ENCODE measurements at places on chromosomes 1 and 21.

GRCh38 chr1:225818229-225818628, 8.3 kb downstream of the EPHX1 start:
- no peak for DNase-seq

DNA sequence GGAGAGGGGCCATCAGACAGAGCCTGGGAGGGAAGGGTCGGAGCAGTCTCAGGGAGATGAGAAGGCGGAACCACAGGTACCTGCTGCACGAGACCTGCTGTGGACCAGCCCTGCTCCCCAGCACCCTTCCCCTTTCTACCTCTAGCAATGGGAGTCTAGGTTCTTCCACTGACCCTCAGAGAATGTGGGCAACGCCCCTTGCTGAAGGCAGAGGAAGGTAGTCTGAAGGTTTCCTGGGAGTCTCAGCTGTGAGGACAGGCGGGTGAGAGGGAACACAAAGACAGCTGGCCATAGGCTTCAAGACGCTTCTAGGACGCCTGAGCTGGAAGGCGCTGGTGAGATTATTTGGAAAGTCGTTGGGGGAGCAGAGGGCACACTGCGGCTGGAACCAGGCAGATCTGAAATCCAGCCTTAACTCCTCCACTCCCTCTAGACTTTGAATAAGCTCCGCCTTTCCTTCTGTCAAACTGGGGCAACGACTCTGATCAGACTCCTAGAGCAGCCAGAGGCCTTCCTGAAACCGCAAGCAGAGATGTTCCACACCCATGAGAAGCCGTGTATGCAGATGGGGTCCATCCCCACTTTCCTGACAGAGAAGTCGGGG, 18.1 kb downstream of the SLC45A3 start:
- DNase-seq = no peak

- DNase-seq = no peak
Observed at GRCh38 chr1:40239626-40240025, 8.1 kb upstream of the TMCO2 start.

DNA sequence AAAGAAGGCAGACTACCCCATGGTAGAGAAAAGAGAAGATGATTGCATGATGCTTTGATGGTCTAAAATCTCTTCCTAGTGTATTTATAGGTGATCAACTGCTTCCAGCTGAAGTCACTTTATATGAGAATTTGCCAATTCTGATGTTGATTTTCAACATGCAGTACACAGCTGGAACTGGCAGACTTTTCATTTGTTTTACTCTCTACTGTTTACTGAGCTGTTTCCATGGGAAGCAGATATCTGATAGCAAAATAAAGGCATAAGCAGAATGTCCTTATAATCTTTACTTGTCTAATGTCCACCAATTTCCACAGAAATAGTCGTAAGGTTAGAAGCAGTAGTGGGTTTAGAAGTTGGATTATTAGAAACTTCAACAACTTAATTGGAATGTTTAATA, 74.9 kb downstream of the SYDE2 start:
- no peak for DNase-seq

- no peak for DNase-seq
Observed at GRCh38 chr1:3650248-3651025, 534 bp upstream of the WRAP73 start.

DNA sequence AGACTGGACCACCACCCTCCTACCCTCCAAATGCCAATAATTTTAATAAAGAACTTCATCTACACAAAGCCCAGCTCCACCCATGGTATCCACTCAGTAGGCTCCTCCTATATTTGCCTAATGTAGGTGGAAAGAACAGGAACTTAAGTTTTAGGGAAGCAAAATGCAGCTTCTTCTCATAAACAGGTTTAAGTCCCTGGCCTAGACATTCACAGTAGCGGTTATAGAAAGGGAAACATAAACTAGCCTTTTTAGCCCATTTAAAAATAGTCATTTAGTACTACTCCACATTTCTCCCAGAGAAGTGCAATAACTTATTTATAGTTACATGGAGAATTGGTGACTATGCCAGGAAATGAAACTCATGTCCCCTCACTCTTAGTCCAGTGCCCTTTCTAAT, 56.6 kb upstream of the CPLANE2 start:
- no peak for DNase-seq

DNA sequence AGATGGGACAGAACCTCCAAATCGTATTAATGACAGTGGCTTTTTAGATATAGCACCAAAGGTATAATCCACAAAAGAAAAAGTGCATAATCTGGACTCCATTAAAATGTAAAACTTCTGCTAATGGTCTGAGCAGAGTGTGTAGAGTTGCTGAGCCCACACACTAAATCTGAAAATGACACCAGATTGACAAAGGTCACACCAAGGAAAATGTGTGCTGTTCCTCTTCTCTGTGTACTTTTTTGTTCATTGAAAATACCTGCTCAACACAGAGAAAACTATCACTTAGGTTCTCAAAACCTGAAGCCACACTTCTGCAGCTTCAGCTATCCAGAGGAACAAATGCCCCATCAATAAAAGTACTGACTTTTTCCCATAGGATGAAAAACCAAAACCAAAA, 146.2 kb downstream of the AK5 start:
- no peak for DNase-seq

DNA sequence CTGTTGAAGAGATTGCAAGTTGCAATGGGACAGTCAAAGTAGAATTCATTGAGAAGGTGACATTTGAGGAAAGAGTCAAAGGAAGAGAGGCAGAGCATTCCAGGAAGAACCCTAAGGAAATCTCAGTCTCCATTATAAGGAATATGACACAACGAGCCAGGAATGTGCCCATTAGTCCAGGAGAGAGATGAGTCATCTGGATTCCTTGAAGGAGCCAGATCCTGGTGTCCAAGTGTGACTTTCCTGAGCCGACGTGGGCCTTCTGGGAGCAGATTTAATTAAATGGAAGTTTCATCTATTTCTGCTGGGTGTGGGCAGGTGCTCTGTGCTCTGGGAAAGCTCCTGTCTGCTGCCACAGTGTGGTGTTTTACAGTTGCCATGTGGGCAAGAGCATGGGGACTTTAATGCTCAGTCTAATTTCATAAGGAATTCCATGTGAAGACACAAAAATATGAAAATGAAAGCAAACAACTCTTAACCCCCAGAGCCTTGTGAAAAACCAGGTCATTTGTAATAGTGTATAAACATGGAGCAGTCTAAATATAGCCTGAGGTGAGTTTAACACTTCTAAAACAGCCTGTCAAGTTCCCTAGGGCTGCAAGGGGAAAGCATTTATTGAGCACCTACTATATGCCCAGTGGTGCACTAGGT, 111.4 kb upstream of the ARTN start:
- no peak for DNase-seq

DNA sequence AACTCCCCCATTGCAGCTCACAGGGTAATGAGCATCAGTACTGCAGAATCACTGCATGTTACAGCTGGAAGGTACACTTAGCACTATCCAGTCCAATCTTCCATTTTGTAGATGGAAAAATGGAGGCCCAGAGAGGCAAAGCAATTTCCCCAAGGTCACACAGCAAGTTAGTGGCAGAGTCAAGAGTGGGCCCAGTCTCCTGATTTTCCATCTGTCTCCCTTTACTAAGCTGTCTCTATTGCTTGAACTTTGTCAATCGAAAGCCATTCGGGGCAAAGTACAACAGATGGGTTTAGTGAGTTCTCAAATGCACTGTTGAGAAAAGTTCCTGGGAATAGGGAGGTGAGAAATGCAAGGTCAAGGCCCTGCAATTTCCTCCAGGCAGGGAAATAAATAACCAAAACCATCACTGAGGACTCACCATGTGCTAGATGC, 50.4 kb upstream of the IFFO2 start:
- DNase-seq = no peak

DNA sequence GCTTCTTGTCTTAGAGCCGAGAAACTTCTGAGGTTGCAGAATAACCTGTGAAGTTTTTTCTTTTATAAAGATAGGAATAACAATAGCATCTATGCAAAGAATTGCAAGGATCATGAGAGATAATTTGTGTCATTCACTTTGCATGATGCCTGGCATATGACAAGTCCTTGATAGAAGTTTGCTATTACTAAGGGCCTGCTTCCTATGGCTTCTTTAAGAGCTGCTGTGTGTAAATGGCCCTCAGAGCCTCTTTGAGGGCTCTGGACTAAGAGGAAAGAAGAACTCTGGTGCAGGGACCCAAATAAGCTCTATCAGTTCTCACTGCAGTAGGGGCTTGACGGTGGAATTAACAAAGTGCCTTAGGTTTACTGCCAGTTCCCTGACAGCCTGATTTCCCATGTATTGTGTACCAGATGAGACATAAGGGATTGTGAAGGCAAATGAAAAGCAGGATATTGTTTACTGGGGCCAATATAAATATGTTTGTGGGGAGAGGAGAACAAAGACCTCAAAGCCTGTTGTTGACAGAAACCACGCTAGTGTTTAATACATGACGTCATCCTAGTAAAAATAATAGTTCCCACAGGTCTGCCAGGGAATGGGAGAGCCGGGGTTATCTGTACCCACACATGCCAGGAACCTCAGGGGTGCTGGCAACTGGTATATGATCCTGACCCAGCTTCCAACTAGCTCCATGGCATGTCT, 131.2 kb upstream of the UBE2U start:
- DNase-seq = no peak

DNA sequence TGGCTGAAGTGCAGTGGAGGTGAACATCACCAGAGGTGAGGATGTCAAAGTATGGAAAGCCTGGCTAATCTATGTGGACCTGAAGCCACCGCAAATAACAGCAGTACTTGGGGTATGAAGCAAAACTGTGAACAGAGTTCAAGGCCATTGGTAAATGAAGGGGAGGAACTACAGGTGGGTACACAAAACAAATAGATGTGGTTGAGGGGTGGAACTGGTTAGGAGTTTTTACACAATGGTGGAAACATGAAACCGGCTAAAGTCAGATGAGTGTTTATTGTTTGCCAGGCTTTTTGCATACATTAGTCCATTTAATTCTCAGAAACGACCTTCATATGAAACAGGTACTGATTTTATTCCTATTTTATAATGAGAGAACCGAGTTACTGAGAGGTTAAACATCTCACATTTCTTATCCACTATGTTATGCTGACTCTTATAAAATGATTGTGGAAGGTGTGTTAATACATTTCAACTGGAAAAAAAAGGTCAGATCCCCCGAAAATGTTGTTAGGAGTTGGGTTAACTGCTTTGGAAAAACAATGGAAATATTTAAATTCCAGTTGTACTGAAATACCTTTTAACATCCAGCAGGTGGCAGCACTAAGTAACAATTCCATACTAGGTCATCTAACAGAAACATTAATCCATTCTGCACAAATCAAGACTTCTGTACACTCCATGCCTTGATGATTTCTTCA, 44.3 kb upstream of the GTF2B start:
- no peak for DNase-seq

- no peak for DNase-seq
Observed at GRCh38 chr1:52569449-52570210, 16.7 kb upstream of the TUT4 start.

DNA sequence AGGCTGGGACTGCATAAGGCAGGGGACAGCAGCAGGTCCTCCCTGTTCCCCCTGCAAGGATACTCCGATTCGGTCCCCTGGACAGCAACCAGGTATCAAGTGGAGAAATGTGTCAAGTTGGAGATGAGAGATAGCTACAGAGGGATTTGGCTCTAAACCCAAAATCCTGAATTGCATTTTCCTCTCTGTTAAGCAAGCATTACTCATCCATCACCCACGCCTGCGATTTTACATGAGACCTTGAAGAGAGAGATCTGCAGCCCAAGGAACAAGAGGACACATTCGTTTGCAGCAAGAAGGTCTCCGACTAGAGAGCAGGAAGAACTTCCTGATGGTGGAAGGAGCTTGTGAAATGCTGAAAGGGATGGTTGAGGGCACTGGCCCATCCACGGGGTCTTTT, 21.9 kb downstream of the SYT2 start:
- no peak for DNase-seq

DNA sequence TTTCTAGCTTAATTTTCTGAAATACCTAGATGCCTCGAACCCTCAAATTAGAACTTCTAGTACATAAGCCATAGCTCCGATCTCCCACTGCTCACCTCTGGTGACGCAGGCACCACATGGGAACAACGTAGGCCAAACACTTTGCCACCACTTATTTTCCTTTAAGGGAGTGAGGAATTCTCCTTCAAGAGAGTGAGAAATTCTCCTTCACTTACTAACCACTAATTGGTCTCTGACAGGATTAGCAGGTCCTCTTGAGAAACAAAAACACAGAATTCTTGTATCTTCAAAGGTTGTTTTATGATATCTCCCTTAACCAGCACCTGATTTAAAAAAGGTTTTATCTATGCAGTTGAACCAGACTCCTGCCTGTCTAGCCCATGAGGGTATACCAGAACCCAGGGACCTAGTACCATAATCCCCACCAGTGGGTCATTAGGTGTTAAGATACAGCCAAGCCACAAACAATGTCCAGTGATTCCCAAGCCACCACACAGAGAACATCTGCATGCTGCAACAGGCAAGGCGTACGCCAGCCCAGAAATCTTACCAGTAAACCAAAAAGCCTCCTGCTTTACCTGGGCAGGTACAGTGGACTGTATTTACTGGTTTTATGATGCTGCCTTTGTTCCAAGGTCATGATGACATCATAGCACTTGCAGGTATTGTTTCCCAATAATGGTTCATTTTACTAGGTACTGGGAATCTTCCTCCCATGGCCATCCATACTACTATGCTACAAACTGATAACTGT, 20.3 kb upstream of the CXADR start:
- DNase-seq = no peak

DNA sequence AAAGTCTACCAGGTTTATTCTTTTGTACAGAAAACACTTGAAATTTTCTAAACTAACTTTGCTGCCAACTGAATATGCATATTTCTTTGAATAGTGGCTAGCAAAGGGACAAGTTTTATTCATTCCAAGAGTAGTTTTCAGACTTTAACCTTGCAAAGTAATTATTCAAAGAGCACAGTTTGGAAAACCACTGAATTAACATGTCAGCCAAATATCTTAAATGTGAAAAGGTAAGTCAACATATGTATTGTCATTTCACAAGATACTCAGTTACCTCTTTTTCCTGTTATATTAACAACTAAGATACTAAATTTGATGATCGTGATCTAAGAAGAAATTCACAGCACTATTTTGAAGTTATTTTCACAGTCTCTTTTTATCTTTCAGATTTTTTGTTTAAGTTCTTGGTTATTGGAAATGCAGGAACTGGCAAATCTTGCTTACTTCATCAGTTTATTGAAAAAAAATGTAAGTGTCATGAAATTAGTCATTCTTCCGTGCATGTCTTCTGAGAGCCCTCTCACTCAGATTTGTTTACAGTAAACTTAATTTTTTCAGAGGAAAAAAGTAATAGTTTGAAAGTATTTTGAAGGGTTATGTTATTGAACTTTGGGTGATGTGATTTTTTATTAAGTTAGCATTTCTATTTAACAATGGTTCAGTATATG, 15.3 kb downstream of the RAB4A start:
- DNase-seq = no peak

DNA sequence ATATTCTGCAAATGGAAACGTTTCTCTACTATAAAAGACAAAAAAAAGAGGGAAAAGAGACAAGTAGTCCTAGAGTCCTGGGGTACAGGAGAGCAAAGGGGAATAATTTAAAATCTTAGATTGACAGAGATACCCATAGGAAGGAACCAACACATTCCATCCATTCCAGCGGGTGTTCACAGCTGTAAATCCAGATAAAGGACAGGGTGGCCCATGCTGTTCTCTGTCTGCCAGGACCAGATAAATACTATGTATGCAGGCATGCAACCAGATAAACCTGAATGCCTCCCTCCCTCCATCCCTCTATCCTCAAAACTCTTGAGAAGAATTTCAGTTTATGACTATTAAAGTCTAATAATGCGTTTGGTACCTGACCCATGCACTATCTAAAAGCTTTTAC, 131.8 kb downstream of the PTPN14 start:
- DNase-seq = no peak
